ENCODE measurements at places on chromosomes 4 and X.

GRCh38 chr4:22900876-22901275, 208.1 kb downstream of the GBA3 start:
- DNase-seq = no peak

DNA sequence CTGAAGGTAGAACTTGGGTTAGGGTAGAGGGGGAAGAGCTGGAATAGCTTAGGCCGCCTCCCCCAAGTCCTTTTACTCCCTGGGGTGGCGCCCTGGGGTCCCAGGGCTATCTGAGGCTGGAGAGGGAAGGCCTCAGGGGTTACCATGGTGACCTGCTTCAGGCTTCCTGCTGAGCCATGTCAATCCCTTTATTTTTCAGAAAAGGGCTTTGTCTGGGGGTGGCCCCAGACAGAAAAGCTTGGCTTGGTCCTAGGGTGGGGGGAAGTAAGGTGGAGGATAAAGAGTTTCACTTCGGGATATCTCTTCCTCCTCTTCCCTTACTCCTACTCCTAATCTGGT, 6.3 kb downstream of the EFNB1 start:
- no peak for DNase-seq

GRCh38 chrX:154349359-154349935, 25.0 kb downstream of the FLNA start:
- DNase-seq = no peak

DNA sequence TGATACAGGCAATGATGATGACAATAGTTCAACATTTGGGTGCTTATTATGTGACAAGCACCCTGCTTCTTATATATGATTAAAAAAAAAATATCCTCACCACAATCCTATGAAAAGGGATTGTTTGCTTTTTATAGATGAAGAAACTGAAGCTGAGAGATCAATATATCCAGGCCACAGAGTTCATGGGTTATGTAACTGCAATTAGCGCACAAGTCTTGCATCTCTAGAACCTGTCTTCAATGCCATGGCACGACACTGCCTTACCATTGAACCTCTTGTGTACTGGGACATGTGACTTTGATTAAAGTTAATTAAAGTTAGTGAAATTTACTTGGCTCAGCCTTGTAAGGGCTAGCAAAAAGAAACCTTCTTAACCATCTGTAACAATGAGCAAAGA, 599.7 kb downstream of the ADGRL3 start:
- DNase-seq = no peak

DNA sequence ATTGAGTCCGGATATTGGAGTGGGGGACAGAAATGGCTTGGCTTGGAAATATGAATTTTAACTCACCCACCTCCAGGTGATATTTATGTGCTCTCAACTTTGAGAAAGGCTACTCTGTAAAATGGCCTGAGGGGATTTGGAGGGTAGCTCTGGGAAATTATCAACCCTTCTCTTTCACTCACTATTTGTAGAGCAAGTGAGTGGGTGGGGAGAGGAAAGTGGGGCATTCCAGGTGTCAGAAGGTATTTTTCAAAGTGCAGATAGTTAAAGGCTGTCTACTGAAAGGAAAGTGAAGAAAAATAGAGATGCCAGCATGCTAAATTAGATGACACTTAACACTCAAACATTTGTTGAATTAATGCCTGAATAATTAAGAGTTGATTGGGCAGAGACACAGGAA, 44.1 kb downstream of the TMEM164 start:
- no peak for DNase-seq

All from NCI-H2171 (cell line).